ENCODE measurements at places on chromosomes 7 and 10.
A peak's percentile ranks its signal among the peaks of the same experiment; 100 is the strongest.

GRCh38 chr10:6409971-6410643, 170.0 kb downstream of the PRKCQ start:
- DNase-seq, result no peak

DNA sequence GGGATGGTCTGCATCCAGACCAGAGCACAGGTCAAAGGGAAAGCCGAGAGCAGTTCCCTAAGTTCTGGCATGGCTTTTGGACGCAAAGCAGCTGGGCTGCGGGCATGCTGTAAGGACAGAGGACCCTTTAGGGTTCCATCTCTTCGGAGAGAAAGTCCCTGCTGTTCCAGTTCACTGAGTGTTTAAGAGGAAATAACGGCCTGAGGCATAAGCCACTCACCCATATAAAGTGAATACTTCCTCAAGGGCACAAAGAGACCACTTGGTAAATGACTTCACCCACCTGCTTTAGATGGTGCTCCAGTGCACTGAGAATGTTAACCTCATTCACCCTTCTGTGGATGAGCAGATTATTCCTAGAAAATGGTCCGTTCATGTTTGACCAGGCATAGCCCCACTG, 586.7 kb upstream of the GALNT17 start:
- DNase-seq, result no peak

- DNase-seq, result no peak
Observed at GRCh38 chr7:116786791-116787443, 75.5 kb upstream of the CAPZA2 start.

GRCh38 chr7:49866076-49866735, 92.8 kb downstream of the VWC2 start:
- no peak for DNase-seq

GRCh38 chr7:67878808-67879207, 882.2 kb downstream of the TYW1 start:
- DNase-seq, result no peak

- DNase-seq, result peak; percentile 89
Observed at GRCh38 chr7:69564454-69565417, 33.5 kb upstream of the AUTS2 start.

- peak; percentile 73 for DNase-seq
Observed at GRCh38 chr7:129635300-129636029, 23.9 kb downstream of the NRF1 start.

DNA sequence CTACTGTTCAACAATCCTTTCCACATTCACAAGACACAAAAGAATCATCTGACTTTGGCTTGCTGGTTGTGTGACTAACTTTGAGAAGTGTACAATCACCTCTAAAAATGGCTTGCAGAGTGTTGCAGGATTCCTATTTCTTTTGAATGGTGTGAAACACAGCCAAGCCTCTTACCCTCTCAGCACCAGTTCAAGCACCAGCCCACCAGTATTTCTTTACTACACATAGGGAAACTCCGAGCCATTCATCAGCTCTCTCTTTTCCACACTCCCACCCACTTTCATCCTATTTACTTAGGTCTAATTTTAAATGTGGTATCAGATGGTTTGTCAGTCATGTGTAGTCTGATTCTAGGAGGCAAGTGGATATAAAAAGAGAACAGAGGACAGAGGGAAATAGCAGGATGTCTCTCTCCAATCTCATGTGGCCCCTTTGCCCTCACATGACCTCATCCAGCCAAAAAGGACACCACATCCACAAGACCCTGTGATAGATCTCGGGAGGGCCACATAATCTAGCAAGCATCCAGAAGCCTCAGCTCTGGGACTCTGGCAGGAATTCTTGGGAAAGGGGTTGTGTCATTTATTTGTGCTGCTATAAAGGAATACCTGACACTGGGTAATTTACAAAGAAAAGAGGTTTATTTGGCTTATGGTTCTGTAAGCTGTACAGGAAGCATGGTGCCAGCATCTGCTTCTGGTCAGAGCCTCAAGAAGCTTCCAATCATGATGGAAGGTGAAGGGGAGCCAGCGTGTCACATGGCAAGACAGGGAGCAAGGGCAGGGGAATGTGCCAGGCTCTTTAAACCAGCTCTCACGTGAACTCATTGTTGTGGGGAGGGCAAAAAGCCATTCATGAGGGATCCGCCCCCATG, 66.8 kb upstream of the NEBL start:
- DNase-seq, result no peak
